ENCODE measurements at places on chromosomes 2 and 18.
A peak's percentile ranks its signal among the peaks of the same experiment; 100 is the strongest.

DNA sequence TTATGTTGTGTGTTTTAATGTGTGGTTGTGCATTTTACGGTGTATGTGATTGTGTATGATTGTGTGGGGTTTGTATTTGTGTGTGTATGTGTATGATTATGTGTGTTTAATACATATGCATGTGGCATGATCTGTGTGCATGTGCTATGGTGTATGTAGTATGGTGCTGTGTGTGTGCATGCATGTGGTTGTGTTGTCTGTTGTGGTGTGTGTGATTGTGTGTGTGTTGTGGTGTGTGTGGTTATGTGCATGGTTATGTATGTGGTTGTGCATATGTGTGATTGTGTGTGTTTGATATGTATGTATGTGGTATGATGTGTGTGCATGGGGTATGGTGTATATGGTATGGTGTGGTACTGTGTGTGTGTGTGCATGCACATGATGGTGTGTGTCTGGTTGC lies 148.1 kb upstream of the AGAP1 start:
- no peak for DNase-seq

DNA sequence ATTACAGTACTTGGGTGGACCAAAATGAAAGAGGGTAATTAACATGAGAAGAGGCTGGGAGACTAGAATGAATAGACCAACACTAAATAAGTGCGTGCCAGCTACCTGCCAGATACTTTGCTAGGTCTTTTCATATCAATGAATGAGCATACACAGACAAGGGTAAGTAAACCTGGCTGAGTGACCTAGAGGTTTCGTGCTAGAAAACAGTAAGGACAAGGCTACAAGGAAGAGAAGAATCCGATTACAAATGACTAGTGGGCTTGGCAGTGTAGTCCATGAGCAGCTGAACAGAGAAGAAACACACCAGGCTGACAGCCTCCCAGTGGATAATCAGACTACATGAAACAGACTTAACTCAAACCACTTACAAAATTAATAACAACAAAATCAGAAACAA lies 64.6 kb downstream of the THADA start:
- no peak for DNase-seq

GRCh38 chr2:127853671-127854070 lies 4.3 kb downstream of the POLR2D start:
- no peak for DNase-seq

DNA sequence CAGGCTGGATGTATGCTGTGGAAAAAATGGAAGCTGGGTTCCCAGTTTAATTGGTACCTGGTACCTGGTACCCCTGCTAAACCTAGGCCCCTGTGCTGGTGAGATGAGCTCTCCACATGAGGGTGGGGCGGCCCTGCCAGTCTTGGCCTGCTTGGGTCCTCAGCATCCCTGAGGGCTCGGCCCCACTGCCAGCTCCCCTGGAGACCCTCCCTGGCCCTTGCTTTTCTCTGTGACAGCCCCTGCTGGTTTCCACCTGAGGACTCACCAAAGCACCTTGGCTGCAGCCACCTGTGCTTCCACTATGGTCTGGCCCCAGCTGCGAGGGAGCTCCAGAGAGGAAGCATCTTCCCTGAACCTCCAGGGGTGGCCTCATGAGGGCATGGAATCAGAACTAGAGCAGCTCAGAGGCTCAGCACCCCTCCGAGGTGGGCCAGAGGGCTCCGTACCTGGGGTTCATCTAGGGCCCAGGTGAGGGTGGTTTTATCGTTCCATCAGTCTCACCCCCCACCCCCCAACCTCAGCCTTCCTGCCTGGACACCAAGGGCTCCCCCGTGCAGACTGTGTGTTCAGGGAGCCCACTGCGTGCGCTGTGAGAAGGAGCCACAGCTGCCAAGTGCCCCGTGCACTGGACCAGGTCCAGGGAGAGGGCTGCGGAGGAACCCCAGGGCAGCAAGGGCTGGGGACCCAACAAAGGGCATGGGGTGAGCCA lies 23.7 kb upstream of the HDAC4 start:
- DNase-seq, result no peak

- no peak for DNase-seq
Measured at GRCh38 chr2:39050109-39050508, 70.7 kb downstream of the SOS1 start.

GRCh38 chr2:44759823-44760222 lies 181.7 kb upstream of the SIX3 start:
- no peak for DNase-seq

GRCh38 chr2:105804266-105804665 lies 59.6 kb downstream of the NCK2 start:
- no peak for DNase-seq

DNA sequence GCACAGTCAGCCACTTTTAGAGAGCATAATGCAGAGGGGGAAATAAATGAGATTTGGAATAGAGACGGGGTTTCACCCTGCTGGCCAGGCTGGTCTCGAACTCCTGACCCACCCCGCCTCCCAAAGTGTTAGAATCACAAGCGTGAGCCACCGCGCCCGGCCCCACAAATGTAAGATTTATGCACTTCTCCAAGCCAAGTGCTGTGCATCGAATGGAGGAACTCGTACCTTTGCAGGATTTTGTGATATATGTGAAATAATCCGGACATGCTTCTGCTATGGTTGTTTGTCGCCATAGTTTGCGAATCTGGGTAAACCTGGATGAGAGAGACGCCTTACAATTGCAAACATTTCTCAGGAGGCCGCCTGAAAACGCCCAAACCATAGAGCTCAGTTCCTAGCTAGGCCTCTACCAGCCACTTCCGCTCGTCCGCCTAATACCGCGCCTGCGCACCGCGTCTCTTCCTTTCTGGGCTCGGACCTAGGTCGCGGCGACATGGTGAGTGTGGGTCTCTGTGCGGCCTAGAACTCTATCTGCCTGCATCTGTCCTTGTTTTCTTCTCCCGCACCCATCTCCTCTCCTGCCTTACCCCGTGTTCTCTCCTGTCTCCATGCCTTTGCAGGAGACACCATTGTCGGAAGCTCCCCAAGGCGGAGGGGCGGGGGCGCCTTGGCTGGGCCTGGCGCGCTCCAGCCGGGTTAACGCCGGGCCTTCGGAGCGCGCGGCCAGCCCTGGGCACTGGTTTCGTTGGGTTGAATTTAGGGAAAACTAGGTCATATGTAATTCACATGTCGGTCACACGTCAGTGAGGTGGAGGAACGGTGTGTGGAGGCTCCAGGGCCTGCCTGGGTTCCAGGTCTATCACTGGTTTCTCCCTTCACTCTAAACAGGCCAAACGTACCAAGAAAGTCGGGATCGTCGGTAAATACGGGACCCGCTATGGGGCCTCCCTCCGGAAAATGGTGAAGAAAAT lies at the start of gene RPL37A:
RPL37A (plus strand) TSS at position 466 of the 974 bp plus-strand sequence; CDS start at position 497, 31 bp downstream.
- DNase-seq, result peak; percentile 98

- DNase-seq, result no peak
Measured at GRCh38 chr2:143856978-143857377, 662.9 kb downstream of the ZEB2 start.

- no peak for DNase-seq
Measured at GRCh38 chr2:238863749-238864206, 15.9 kb downstream of the TWIST2 start.

GRCh38 chr2:236176417-236176816 lies 8.2 kb upstream of the GBX2 start:
- peak; percentile 43 for DNase-seq

GRCh38 chr2:31428001-31428418 lies 13.5 kb upstream of the XDH start:
- no peak for DNase-seq

DNA sequence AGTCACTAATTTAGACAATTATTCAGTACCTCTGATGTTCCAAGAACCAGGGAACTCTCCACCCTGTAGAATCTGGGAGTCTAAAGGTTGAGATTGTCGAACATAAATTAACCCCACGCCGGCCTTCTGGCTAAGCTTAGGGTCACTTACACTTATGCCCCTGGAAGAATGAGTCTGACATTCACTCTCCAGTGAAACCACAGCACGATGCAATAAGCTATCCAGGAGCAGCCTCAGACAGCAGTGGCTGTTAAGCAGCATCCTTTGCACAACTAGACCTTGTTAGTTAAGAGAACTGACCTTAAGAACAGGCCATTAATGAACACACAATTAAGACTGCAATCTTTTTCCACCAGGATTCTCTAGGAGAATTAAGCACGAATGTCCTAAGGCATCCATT lies 25.0 kb downstream of the SH3YL1 start:
- DNase-seq, result no peak

DNA sequence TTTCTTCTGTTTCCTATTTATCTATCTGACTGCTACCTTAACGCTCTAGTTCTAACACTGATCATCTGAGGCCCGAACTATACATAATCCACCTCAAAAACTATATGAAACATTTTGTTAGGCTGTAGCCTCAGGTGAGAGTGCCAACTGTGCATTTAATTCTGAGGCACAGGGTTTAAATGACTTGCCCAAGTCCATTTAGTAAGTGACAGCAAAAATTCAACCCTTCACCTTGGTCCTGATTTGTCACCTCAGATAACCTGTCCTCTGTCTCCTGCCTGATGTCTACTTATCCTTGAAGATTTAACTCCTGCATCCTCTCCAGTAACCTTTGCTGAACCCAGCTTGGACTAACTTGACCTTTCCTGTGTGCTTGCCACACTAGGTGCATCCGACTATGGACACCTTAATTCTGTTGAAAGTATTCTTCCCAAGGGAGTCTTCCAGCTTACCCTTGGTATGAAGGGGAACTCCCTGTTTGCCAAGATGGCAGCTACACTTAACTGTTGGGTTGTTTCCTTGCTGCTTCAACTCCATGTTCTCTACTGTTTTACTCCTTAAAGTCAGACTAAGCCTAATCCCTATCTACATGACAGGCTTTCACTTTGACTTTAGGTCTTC lies 23.5 kb downstream of the CD302 start:
- DNase-seq, result no peak

DNA sequence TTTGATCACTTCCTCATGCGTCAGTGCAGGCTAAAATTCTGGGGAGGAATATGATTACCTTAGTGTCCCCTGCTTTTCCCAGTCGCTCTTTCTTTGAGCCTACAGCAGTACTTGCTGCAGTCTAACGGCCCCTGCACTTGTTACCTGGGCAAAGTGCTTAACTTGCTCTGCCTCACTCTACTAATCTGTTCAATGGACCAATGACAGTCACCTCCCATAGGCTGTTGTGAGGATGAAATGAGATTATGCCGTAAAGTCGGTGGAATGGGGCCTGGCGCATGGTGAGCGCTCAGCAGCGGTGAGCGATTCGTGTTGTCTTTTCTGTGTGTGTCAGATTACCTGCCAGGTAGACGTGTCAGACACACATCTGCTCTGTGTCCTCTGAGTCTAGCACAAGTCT lies 5.3 kb downstream of the TNS1 start:
- no peak for DNase-seq

GRCh38 chr2:14717131-14717530 lies 84.6 kb downstream of the LRATD1 start:
- DNase-seq, result no peak

DNA sequence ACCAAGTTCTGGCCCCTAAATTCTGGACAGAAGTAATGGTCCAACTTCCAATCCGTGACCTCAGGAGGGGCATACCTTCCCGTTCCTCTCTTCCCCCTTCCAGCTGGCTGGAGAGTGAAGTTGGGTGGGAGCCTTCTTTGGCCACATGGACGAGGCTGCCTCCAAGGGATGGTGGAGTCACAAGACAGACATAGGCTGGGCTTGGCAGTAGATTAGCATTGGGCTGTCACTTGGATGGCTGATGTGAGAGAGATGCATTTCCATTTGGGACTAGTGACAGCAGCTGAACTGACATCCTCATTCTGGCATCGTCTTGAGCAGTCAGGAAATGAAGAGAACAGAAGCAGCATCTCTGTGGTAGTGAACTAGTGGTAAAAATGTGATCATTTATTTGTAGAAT lies 12.6 kb downstream of the NT5DC4 start:
- DNase-seq, result no peak

GRCh38 chr18:30595942-30596341 lies 446.6 kb downstream of the DSC3 start:
- DNase-seq, result no peak

DNA sequence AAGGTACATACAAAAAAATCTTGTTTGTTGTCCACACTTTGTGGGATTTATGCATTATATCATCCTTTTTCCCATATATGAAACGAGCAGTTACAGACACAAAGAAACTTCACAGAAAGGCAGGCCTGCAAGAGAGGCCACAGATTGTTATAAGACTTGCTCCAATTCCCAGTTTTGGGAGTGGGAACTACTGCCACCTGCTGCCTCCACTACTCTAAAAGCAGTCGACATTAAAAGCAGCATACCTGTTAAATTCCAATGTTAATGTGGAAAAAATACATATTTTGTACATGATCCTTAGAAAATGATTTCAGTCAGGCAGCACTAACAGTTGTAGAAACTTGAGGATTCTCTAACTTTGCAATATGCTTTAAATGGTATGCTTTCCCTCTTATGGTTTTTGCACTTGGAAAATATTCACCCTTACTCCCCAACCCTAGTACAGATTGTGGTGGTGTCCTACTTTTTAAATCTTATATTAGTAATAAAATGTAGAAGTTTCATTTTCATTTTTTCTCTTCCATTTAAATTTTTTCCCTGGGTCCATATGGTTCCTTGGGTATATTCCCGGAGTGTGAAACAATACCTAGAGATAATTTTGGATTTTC lies 37.9 kb downstream of the SLC38A11 start:
- peak; percentile 59 for DNase-seq

- DNase-seq, result no peak
Measured at GRCh38 chr18:54798186-54798585, 30.1 kb upstream of the RAB27B start.

- no peak for DNase-seq
Measured at GRCh38 chr2:127829845-127830246, 18.9 kb upstream of the WDR33 start.

- no peak for DNase-seq
Measured at GRCh38 chr2:127592761-127593227, 53.2 kb upstream of the GPR17 start.

GRCh38 chr18:75360215-75360614 lies 67.3 kb downstream of the SMIM21 start:
- no peak for DNase-seq

DNA sequence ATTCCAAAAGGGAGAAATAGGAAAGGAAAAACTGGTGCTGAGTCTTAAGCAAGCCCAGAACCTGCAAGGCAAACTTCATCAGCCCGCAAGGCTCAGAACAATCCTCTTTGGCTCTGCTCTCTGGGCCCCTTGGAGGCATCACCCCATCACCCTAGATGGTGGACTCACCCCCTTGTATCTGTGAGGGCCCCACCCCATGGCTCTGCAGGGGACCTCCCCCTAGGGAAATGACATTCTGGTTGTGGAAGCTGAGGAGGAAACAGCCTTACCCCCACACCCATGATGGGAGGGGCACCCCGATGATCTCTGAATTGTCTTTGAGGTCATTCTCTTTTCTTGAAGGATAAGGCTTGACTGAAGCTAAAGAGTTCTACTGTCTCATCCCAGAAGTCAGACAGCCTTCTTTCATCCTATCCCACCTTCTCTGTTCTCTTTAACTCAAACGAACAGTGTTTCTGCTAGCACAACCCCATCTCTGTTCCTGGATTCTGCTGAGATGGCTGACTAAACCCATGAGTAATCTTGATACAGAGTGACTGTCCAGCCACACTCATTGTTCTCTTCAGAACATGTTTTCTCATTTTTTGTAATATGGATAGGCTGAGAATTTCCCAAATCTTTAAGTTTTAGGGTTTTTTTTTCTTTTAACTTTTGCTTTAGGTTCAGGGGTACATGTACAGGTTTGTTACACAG lies 492.1 kb upstream of the MYT1L start:
- DNase-seq, result no peak

Measured in kidney (tissue), 22 donors.